ENCODE measurements at places on chromosomes 5 and 9.

- DNase-seq = no peak
Observed at GRCh38 chr5:94353605-94354004, 264.8 kb downstream of the KIAA0825 start.

DNA sequence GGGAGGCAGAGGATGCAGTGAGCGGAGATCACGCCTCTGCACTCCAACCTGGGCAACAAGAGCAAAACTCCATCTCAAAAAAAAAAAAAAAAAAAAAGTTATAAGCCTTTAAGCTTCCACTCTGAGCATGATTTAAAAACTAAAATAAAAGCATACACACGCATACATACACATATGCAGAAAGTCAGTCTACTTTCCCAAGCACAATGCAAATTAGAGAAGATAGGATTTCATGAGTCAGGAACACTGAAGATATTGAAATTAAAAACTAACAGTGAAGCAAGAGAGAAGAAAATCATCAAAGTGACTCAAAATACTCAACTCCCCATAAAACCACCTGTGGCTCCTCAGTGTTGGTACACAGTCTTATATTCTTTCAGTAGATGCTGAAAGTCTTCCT lies 1009.5 kb upstream of the WWC1 start:
- no peak for DNase-seq

DNA sequence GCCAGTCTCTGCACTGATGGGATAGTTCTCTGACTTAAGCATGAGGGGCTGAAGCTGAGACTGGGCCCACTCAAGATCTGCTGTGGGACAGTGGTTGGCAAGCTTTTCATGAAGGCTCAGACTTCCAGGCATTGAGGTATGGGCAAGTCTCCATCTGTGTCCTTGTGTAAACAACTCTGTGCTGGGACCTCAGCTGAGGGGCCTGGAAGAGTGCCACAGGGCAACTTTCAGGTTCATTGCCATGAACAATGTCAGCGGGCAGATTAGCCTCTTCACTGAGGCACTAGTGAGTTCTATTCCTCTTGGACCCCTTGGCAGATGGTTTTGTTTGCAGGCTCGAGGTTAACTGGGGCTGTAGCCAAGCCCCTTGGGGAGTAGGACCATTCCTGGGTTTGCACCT lies 127.1 kb downstream of the MRPS30 start:
- peak; percentile 98 for DNase-seq

- DNase-seq = no peak
Observed at GRCh38 chr9:134323741-134324358, 2.4 kb upstream of the RXRA start.

DNA sequence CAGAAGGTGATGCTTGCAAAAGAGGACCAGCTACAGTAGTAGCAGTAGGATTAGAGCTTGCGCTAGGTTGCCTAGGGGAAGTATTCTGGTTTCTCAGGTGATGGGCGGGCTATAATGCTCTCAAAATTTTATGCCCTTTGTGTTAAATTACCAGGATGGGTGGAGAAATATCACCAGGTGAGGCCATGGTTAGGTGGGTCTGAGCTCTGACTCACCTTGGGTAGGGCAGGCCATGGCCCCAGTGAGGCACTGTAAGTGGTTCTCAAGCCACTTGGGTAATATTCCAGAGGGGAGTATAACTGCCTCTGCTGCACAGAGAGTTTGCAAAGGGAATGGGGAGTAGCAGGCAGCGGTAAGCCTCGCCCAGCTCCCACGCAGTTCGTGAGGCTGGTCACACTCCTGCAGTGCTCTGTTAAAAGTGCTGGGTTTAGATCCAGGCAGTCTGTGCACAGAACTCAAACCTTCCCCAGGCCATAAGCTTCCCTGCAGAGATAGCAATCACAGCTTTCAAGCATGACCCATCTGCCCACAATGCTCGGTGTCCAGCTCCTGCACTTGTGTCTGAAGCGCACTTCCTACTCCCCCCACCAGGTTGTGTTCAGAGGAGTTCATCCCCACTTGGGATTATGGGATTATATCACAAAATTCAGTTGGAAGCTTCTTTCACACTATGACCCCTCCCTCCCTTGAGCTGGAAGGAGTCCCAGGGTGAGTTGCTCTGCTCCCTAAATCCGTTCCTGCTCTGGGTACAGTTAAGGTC lies 575.0 kb downstream of the CHSY3 start:
- no peak for DNase-seq

DNA sequence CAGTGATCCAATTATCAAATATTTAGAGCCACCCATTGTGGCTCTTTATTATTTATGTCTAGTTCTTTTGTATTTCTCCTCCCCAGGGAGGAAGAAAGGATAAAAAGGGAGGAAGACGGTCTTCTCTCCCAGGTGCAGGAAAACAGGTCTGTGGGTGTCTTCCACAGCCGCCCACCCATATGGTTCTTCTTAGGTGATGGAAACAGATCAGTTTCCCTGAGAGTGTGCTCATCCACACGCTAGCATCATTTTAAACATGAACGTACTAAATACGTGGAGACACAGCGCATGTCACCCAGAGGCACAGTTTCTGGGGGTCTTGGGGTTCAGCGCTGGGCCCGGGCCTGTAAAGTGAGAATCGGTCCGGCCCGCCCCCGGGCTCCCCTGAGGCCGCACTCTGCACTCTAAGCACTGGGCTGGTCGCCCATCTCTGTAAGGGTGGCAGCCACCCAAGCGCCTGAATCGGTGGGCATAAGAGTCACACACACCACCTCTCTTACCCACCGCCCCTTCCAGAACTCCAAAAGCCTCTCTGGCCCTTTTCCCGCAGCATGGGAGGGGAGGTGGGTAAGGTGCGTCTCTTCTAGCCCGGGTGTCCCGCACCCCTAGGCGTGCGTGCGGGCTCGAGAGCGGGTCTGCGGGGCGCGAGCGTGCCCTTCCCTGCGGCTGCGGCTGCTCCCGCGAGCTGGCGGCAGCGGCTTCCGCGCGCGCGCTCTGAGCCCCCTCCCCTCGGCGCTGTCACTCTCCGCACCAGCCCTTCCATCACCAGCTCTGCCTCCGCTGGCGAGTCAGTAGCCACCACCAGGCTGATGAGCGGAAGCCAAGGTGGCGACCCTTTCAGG lies 1.3 kb downstream of the PTCH1 start:
- DNase-seq = peak; percentile 7

- no peak for DNase-seq
Observed at GRCh38 chr9:109289931-109290330, 30.9 kb downstream of the EPB41L4B start.

- no peak for DNase-seq
Observed at GRCh38 chr9:120899490-120900068, 22.6 kb upstream of the PHF19 start.

- no peak for DNase-seq
Observed at GRCh38 chr5:71834601-71835000, 115.5 kb downstream of the CARTPT start.

GRCh38 chr5:35161652-35162273 lies 68.5 kb downstream of the PRLR start:
- DNase-seq = peak; percentile 90

DNA sequence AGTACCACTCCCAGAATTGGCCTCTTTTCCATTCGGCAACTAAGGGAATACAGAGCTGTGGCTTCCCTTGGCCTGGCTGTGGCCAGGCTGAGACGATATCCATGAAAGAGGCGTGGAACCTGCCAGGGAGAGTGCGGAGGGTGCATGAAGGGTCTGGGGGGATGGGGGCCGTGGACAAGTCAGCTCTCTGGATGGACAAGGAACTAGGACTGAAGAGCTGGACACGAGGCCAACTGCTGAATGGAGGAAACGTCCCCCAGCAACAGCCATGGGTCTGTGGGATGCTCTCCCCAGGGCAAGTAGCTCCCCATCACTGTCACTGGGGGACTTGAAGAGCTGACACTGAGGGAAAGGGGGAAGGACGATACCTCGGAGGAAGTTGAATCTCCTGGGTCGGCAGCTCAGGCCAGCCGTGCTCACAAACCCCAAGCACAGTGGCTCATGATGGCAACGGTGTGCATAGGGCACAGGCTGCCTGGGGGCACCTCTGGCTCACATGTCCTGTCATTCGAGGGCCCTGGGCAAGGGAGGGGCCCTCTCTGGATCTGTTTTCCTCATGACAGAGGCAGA lies 4.1 kb upstream of the OLFM1 start:
- DNase-seq = no peak

DNA sequence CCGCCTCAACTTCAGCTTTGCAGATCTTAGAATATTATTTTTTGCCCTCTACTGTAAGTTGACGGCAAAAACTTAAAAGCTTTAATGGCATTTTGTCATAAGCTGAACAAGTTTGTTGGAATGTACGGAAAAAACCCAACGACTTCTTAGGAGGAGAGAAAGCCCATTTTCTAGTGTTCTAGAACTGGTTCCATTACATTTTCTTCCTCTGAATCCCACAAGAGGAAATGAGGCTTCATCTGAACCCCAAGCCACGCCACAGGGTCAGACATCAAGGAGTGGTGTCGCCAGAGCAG lies 113.7 kb downstream of the LHFPL2 start:
- no peak for DNase-seq

- peak; percentile 91 for DNase-seq
Observed at GRCh38 chr5:144549580-144549979, 378.9 kb downstream of the KCTD16 start.

GRCh38 chr5:134003817-134004625 lies 754 bp downstream of the VDAC1 start:
- DNase-seq = no peak

GRCh38 chr5:134873494-134873893 lies 677 bp upstream of the TXNDC15 start:
- DNase-seq = no peak

DNA sequence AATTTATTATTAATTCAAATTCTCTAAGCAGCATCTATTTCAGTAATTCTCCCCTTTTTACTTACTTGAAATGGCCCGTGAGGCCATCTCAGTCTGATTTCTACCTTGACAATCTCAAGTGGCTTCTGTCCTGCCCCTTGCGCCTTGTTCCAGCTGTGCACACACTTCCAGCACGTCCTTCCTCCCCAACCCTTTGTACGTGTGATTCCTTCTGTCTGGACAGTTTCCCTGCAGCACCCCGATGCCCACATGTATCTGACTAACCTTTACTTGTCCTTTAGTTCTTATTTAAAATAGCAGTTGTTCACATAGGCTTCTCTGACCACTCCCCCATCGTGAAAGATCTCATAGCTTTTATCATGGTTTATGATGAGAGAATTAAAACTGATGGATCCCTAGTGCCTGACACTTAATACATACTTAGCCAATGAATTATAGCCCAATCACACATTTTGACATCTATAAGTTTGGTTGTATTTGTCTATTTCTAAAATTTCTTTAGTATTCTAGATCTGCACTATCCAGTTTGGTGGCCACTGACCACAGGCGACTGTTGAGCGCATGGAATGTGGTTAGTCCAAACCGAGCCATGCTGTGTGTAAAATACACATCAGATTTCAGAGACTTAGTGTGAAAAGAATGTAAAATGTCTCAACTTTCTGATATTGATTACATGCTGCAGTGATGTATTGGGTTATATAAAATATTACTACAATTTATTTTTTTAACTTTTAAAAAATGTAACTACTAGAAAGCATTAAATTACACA lies 14.3 kb downstream of the ZBTB34 start:
- DNase-seq = no peak

DNA sequence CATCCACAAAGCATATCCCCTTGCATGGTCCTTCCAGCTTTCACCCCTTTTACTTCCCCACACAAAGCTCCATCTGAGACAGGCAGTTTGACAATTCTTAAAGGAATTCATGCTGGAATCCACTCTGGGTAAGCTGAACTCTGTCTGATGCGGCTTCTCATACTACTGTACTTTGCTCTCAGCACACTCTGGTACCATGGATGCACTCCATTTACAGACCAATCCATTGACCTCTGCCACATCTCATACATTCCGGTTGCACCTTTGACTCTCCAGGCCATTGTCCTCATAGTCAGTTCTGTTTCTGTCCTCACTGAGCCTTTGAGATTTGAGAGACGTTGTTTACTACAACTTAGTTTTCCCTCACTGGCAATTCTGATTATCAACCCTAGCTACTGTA lies 12.2 kb downstream of the SPATA9 start:
- no peak for DNase-seq

DNA sequence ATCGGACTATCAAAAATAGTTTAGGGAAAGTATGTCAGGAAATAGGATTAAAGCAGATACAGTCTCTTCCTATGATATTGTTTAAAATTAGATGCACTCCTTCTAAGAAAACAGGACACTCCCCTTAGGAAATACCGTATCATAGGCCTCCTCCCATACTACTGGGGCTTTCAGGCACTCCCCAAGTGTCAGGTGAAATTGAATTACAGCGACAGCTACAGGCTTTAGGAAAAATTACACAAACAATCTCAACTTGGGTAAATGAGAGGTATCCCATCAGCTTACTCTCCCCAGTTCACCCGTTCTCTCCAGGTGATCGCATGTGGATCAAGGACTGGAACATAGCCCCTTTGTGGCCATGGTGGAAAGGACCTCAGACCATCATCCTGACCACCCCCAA lies 110.4 kb upstream of the EPB41L4A start:
- no peak for DNase-seq

DNA sequence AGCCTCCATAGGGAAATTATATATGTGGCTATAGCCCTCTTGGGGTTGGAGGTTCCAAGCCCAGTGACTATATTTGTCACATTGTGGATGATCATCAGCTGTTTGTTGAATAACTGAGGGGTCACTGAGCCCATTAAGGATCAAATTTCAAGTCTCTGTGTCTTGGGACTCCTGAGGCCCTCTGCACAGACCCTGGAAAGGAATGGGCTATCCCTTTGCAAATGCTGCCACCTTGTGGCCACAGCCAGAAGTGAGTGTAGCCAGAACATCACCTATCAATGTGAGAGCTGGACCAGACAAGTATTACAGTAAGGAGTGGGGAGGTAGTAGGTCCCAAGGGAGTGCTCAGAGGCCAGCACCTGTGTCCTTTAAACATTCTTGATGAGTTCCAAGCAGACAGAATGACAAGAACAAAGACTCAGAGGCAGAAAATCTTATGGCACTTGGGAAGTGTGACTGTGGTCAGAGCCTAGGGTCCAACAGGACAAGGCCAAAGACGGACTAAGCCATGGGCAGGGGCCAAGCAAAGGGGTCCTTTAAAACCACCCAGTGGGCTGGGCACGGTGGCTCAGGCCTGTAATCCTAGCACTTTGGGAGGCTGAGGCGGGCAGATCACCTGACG lies 8.2 kb downstream of the RPP25L start:
- peak; percentile 30 for DNase-seq

GRCh38 chr9:72557549-72557948 lies 36.1 kb downstream of the TMC1 start:
- no peak for DNase-seq

- no peak for DNase-seq
Observed at GRCh38 chr5:115532517-115532916, 12.1 kb downstream of the FEM1C start.

DNA sequence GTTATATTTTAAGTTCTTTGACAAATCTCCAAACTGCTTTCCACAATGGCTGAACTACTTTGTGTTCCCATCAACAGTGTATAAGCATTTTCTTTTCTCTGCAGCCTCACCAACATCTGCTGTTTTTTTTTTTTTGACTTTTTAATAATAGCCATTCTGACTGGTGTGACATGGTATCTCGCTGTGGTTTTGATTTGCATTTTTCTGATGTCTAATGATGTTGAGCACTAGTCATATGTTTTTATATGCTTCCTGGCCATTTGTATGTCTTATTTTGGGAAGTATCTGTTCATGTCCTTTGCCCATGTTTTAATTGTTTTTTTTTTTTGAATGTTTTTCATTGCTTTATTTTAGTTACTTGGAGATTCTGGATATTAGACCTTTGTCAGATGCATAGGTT lies 196.6 kb downstream of the PLK2 start:
- no peak for DNase-seq

Data from NCI-H446 treated with DMSO at 0.1 percent for 48 hours (cell line).